ENCODE measurements at places on chromosomes 2 and 18. TPM values are rescaled to one million over a fixed set of nuclear protein-coding genes. Genes with fewer than 3 reads are reported as not detected.

RIT2 gene
- not detected for total RNA-seq

- DNase-seq, result no peak
Measured at GRCh38 chr2:227486688-227487087, 14.7 kb downstream of the AGFG1 start.

CNDP1 gene
- total RNA-seq, result not detected

FAM228A gene
- total RNA-seq, result not detected

- DNase-seq, result no peak
Measured at GRCh38 chr18:60506682-60507081, 134.1 kb upstream of the MC4R start.

DNA sequence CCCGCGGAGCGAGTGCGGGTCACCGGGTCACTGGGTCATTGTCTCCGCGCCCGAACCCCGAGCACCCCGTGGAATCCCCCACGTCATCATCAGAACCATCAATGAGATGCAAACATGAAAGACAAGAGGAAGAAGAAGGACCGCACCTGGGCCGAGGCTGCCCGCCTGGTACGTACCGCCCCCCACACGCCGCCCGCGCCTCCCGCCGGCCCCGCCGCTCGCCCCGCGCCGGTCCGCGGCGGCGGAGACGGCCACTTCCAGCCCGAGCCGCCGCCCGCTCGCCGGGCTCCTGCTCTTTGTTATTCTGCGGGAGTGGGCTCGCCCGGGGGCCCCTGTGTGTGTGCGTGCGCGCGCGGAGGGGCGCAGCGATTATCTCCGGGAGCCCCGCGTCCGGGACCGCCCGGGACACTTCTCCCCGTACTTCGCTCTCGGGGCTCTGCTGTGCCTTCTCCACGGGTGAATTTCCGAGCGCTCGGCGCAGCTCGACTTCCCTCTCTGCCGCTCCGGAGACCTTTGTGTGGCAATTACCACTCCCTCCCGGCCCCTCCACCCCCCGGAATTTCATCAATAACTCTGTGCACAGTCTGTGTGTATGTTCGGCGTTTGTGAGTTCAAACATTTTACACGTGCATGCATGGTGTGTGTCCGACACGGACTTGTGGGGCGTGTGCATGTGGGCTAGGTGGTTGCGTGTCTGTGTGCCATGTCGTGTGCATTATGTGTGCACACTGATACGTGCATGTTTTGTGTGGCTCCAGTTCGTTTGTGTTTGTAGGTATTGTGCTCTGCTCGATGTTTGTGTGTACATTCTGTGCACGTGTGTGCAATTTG lies 714 bp downstream of the ASXL3 start:
- peak; percentile 42 for DNase-seq

GRCh38 chr18:48492880-48493279 lies 46.0 kb upstream of the CTIF start:
- DNase-seq, result no peak

DNA sequence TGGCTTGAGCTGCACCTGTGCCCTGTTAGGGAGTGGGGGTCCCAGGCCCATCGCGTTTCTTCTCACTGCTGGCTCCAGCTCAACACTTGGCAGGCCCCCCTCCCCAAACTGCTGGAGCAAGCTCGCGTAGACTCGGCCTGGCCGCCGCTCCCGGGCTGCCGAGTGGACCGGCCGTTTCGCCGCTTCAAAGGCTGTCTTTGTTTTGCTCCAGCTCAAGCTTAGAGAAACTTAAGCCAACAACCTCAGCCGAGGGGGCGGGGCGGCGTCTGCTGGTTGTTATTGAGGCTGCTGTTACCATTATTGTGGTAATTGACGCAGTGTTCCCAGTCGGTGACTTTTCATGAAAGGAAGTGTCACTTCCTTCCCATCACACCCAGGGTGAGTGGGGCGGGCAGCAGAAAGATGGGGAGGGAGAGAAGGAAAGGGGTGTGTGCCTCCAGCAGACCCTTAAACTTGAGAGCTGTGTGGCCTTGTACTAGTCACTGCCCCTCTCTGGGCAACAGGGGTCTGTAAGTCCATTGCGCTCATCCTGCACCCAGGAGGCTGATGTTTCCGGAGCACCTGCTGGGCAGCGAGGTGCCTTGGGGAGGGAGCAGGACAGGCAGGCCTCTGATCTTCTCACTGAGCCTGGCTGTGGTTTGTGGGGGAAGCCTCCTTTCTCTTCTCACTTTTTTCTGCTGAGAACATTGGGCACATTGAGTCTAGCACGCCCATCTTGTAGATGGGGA lies 2.1 kb downstream of the ARID5A start:
- peak; percentile 80 for DNase-seq

- DNase-seq, result no peak
Measured at GRCh38 chr18:76134628-76135027, 360.4 kb downstream of the ZNF516 start.

DNA sequence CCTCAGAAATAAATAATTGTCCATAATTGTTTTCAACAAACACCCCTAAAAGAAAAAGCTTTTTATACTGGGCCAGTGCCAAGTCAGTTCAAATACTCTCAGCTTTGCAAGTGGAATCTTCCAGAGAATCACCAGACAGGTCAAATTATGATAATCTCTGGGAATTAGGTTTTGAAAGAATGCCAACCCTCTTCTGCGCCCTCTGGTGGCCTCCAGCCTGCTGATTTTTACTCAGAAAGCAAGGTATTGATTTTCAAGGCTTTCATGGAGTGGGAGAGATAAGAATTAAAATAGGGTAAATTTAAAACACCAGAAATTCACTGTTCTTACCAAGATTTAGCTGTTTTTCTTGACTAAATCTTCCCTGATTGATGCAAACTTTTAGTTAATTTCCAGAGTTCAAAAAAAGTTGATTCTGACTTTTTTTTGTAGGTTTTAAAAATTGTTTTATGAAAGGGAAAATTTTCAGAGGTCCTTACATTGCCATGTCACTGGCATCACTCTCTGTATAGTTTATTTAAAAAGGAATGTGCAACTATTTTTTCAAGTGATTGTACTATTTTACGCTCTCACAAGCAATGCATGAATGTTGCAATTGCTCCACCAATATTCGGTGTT lies 282.9 kb upstream of the TNP1 start:
- no peak for DNase-seq

DNA sequence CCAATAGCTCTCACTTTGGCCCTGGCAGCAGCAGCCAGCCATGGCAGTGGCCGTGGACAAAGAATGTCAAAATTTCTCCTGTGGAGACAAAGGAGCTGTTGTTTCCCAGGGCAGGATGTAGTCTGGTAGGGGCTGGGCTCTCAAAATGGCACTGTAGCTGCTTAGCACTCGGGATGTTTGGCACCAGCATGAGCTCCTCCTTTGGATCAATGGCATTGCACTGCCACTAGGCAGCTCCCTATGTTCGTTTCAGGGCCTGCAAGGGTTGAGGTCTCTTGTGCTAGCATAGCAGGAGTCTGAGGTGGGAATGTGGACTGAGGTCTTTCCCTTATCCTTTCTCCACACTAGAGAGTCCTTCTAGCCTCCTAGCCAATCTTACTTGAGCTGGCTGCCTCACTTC lies 948.8 kb upstream of the FAM98A start:
- no peak for DNase-seq

DNA sequence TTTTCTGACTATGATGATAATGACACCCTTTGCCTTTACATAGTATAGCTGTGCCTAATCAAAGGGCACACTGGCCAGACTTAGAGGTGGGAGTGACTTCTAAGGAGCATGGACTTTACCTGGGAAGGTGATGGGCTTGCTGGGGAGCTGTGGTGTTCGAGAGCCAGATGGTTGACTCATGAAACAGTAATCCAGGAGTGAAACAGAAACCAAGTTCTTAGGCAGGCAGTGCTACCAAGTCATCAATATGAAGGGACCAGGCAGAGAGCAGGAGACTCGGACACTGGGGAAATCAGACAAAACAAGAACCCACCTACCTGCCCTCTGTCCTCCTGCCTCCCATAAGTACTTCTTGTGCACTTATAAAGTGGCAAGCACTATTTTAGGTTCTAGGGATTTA lies 430.4 kb downstream of the DLGAP1 start:
- no peak for DNase-seq

GRCh38 chr2:77458216-77458615 lies 64.0 kb downstream of the LRRTM4 start:
- DNase-seq, result no peak

CD207 gene
- 0.22 TPM for total RNA-seq

DPYSL5 gene
- 0.11 TPM for total RNA-seq

UCN gene
- 0.56 TPM for total RNA-seq

DNA sequence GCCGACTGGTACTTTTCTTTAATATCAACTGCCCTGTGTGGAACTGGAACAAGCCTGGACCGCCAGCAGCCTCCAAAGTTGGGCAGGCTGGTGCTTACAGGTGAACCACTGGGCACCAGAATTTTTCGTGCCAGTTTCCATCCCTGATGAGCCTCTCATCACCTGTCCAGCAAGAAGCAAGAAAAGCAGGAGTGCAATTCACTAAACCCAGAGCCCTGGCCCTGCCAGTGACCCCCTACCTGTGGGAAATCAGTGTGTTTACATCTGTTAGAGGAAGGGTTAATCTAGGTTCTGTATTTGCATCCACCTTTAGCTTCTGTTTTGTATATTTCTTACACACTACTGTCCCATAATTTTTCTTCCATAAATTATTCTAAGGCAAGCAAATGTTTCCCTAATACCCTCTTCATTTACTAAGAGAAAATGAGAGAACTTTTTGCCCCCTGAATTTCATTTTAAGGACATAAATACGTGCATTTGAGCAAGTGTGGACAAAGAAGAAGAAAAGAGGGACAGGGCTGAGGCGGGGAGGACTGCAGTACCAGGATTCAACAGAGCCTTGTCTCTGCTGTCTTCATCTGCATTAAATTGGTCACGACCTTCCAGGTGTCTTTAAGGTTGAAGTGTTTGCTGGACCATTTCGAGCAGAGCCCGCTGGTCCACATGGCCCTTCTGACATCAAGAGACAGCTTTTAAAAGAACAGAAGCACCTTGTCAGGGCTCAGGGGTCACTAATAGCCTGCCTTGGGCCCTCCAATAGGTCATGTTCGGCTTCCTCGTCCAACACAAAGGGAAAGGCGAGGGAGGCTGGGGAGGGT lies 763.1 kb downstream of the BCL11A start:
- no peak for DNase-seq

- no peak for DNase-seq
Measured at GRCh38 chr2:134512734-134513464, 205.9 kb downstream of the TMEM163 start.

DNA sequence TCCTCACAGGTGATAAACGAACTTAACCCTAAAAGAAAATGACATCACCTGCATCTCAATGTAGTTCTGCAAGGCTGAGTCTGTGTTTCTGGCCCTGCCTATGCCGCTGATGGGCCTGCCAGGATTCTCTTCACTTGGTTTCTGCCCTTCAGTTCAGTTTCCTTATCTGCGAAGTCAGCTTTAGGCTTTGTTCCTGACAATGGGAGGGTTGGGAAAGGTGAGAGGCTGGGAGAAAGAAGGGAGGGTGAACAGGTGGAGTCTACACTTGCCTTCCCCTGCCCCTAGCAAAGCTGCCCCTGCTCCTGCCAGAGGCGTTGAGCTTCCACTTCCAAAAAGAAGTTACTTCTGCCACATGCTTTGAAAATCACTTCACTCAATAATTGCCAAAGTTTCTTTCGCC lies 124.0 kb upstream of the APCDD1 start:
- DNase-seq, result no peak

RAX gene
- total RNA-seq, result not detected

GRCh38 chr2:233029321-233029720 lies 3.2 kb upstream of the NEU2 start:
- no peak for DNase-seq

DNA sequence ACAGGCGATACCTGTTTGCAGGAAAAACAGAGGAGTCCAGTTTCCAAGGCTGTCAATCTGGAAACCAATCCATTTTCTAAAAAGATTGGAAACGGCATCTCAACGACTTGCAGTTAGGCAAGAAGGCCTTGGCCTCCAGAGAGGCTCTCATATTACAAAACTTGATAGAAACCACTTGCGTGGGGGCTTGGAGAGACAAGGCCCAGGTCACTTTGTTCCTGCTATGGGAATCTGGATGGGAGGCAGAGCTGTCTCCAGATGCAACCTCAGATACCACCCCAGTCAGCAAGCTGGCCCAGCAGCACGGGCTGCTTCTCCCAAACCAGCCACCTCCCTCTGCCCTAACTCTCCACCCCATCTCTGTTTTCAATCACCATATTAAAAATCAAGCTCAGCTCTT lies 298.8 kb downstream of the TNS1 start:
- DNase-seq, result no peak

GRCh38 chr2:105712981-105713596 lies 31.6 kb upstream of the NCK2 start:
- no peak for DNase-seq

Data from left colon (tissue), 2 donors.